ENCODE measurements at places on chromosomes 2 and 18. TPM values are rescaled to one million over a fixed set of nuclear protein-coding genes. Genes with fewer than 3 reads are reported as not detected.

Gene POTEJ
- total RNA-seq: not detected

Gene COLEC12
- not detected for total RNA-seq

Gene IL1F10
- total RNA-seq: not detected

Gene UGT1A4
- total RNA-seq: not detected

Gene PRKAG3
- not detected for total RNA-seq

Gene PLA2R1
- 0.05 TPM for total RNA-seq

Gene ASIC4
- 0.08 TPM for total RNA-seq

Gene PSMA8
- total RNA-seq: 1.0 TPM

Gene TANC1
- 0.40 TPM for total RNA-seq

Gene PTPRN
- 0.19 TPM for total RNA-seq

Gene SP140
- total RNA-seq: 43.9 TPM

Gene CRACDL
- total RNA-seq: 0.46 TPM

Gene CDH19
- not detected for total RNA-seq

Measured in activated T-cell treated with anti-CD3 and anti-CD28 coated beads, Interleukin-2, amount 50 U/mL, for 4 hours (primary cell).